ENCODE measurements at places on chromosomes 1 and 21.

DNA sequence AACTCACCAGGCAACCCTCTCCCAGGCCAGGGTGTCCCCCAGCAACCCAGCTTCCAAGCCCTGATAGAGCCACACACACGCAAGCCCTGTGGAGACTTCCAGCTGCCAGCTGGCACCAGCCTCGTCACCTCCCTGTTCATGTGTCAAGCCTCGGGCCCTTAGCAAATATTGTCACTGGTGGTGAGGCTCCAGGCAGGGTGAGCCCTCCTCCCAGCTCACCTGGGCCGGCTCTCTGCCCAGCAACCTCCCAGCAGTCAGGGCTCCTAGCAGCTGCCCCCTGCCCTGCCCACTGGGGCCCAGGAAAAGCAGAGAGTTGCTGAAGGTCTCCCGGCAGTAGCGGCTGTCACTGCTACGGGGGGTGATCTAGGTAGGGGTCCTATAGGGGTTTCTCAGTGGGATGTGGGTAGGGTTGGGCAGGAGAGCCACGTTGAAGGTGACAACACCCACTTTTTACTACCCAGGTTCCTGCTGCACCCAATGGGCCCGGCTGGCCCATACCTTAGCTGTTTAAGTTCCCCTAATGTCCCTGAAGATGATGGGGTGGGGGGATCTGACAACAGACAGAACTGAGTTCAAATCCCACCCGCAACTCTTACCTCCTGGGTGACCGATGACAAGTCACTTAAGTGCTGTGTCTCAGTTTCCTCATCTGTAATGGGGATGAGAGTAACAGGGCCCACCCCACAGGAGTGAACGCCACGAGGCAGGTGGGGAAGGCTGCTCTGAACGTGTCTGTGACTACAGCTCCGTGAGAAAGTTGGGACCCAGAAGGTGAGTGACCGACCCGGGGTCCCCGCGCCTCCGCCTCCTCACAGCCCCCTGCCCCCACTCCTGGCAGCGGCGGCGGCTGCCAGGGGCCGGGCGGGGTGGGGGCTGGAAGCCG is 678 bp downstream of the TTC39A start:
- no peak for DNase-seq

GRCh38 chr1:204578867-204579664 is 62.9 kb downstream of the MDM4 start:
- no peak for DNase-seq

GRCh38 chr1:43363283-43363934 is 4.4 kb downstream of the ELOVL1 start:
- no peak for DNase-seq

DNA sequence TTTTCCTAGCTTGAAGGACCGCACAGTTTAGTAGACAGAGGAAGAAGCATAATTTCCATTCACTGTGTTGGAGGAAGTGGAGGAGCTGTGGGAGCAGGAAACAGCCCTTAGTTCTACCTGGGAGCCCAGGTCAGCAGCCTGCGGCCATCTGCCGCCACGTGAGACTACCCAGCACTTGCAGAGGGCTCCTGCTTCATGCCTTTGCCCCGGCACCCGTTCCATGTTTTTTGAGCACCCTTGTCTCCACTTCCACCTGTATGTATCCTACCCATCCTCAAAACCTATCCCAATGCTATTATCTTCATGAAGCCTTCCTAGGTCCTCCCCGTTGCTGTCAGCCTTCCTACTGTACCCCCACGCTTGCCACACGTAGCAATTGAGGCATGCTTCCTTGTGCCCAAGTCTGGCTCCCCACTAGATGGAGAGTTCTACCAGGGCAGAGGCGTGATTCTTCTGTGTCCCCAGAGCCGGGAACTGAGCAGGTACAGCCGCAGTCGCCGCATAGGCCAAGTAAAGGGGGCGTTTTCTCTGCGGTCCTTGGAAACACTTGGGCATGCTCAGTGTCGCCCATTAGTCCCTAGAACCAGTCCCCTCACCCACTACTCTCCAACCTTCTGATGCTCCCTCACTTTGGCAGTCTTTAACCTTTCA is 1.9 kb downstream of the SLC6A9 start:
- DNase-seq = no peak

DNA sequence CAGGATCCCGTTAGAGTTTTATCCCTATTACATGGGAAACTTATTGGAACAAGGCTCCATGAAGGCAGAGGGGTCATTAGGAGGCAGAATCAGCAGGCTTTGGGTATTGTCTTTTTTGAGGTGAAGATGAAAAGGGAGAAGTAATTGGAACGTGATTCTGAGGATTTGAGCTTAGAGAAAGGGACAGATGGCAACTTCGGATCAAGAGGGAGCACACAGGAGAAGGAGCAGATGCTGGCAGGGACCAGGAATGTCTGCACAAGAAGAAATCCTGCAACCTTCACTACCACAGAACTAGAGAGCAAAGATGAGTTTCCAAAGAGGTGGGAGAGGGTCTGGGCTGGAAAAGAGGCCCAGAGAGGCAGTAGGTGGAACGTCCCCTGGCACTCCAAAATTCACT is 202.8 kb downstream of the RRAGC start:
- no peak for DNase-seq

DNA sequence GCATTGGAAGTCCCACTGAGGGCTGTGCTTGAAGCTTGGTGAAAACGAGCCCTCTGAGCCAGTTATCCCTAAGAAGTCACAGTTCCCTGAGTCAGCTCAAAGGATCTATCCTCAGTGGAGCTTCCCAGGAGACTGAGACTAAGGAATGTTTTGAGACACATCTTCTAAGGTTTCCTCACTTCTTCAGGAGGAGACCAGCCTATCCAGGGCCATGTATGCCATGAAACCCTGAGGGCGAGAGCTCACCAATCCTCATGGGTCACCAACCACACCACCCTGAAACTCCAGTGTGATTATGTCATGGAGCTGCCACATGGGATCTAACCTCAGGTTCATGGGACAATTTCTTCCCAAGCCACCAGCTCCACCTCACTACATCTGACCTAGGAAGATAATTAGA is 7.6 kb upstream of the TIE1 start:
- DNase-seq = no peak

GRCh38 chr21:33268393-33268736 is 2.2 kb downstream of the IL10RB start:
- DNase-seq = no peak

Data from CD8-positive, alpha-beta memory T cell (primary cell).